ENCODE measurements at places on chromosomes 12 and 14.

DNA sequence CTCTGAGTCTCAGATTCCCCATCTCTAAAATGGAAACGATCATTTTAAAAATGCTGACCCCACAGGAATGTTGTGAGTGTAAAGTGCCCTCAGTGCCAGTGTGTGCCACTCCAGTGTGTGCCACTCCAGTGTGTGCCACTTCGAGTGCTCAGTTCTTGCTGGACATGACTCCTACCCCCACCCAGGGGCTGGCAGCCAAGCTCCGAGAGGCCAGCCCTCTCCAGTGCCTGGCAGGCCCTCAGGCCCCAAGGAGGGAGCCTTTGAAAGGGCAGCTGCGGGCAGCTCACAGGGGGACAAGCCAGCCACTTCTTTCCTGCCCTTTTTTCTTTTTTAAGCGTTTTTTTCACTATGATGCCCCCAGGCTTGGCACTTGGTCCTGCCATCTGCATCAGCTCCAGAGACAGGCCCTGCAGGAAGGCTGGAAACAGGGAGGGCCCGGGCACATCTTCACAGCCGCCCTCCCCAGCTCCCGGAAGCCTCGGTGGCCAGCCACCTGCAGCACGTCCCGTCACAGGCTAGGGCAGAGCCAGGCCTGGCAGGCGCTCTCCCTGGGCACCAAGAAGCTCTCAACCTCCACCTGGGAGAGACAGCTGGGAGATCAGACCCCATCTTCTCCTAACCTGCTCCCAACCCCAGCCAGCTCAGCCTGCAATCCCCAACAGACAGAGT lies 29.8 kb downstream of the NCOR2 start:
- DNase-seq, result no peak

- no peak for DNase-seq
Measured at GRCh38 chr12:53414756-53415417, 8.8 kb upstream of the AMHR2 start.

DNA sequence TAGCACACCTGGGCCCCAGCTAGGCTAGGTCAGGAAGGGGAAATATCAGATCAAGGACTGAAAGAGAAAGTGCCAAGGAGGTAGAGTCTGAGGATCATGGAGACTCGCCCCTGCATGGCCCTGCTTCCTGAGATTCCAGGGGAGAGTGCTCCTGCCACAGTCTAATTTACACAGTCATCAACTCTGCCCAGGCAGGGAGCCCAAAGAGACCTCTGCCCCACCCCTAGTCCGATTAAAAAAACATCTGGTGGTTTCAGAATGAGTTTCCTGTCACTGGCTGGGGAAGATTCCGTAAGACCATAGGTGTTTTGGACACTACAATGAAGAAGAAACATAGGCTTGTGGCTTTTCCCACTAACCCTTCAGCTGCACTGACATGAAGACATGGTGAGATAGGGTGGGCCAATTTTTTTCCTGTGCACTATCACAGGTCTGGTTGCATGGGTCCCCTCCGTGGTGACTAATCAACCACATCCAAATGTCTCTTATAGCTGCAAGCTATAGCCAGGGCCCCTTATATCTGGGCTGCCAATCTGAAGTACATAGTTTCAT lies 31.5 kb upstream of the GZMB start:
- no peak for DNase-seq

- no peak for DNase-seq
Measured at GRCh38 chr14:24262821-24263733, at the start of gene TGM1. TSS of gene TGM1 (minus strand) at chr14:24263177. CDS start at chr14:24262352, 825 bp downstream.

GRCh38 chr14:54472315-54472714 lies 16.5 kb downstream of the GMFB start:
- no peak for DNase-seq

DNA sequence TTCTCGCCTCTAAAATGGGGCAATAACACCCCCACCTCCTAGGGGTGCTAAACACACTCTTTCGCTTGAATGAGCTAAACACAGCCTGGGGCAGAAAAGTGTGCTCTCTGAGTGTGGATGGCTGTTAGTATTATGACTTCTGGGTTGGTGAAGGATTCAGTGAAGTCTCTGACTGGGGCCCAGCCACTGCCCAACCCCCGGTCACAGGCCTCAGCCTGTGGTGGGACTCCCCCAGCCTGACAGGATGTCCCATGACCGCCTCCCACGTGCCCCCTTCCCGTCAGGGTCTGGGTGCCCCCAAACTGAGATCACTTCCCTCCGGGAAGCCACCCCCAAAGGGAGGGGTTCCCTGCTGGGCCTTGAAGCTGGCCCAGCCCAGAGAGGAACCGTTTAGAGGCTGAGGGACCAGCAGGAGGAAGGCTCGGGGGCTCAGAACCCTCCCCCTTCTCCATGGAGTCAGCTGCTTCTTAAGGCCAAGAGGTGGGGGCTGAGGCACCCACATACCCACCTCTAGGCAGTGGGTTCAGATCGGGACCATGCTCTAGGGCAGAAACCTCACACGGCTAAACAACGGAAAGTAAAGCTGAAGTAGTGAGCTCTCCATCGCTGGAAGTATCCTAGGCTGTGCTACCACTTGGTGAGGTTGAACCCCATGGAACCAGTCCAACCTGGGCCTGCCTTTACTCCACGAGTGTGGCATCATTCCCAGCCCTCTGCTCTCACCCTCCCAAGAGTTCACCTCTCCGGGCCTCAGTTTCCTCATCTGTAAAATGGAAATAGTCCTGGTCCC lies 13.8 kb downstream of the DTX1 start:
- DNase-seq, result no peak

- DNase-seq, result no peak
Measured at GRCh38 chr12:105352052-105352451, 21.6 kb downstream of the C12orf75 start.

GRCh38 chr14:90053044-90053443 lies 8.8 kb upstream of the KCNK13 start:
- no peak for DNase-seq

GRCh38 chr14:80233470-80234089 lies 22.3 kb upstream of the DIO2 start:
- no peak for DNase-seq

DNA sequence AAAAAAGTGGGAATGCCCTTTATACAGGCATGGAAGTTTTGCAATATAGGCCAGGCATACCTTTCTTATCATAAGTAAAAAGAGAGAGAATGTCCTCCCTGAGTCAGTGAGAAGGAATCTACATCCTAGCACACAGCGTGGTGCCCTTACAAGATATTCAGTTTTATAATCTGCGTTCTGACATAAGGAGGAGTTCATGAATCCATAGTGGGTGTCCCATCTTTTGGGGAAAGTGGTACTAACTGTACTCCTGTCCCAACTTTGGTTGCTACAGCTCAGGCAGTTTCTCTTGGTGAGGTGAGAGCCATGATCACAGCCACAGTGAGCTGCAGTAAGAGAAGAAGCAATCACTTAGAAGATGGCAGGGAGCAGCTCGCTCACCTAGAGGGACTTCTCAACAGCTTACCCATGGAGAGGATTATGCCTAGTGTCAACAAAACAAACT lies 332.9 kb downstream of the BCAT1 start:
- no peak for DNase-seq

GRCh38 chr14:52241087-52241793 lies 26.3 kb upstream of the PTGDR start:
- DNase-seq, result no peak

DNA sequence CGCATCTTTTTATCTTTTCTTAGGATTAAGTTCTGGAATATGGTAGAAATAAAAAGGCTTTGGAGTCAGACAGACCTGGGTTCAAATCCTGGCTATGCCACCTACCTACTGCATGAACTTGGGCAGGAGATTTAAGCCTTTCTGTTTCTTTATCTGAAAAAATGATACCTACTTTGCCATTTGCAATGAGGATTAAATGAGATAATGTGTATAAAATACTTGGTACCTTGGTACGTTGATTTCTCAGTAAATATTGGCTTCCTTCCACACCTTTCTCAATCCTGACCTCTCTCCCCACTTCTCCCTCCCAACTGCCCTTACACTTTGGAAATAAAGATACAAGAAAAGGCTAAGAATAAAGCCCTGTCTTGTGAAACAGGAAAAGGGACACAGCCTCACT lies 172.6 kb downstream of the PAX9 start:
- DNase-seq, result no peak

- no peak for DNase-seq
Measured at GRCh38 chr12:91902860-91903683, 242.6 kb downstream of the BTG1 start.

DNA sequence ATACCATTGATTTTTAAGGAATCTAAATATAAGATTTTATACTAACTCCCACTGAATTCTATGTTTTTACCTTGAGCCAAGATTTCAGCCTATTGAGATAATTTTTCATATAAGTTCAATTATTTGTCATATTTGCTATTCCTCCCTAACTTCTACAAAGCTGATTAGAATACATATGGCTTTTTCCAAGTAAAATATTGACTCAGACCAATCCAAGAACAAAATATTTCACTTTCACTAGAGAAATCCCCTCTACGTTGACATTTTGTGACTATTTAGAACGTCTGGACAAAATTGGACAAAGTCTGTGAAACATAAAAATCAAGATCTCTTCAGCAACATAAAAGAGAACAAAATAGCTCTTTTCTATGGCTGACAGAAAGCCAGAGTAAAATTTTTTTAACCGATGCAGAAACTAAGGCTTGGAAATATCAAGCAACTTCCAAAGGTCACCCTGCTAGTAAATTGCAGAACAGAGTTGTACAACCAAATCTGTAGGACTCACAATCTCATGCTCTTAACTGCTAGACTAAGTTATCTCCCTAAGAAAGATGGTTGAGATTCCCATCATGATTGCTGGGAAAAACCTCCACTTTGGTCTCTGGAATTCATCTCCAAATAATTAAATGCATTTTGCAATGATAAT lies 118.0 kb downstream of the GARIN6 start:
- no peak for DNase-seq

Measured in stimulated activated CD8-positive, alpha-beta memory T cell treated with anti-CD3 and anti-CD28 coated beads, Interleukin-7, amount 100 ng/mL, for 24 hours (primary cell).